ENCODE measurements at places on chromosomes 11 and 22.
A peak's percentile ranks its signal among the peaks of the same experiment; 100 is the strongest.

GRCh38 chr11:46378811-46379481 lies 2.5 kb upstream of the MDK start:
- H3K4me3 ChIP-seq, result no peak overlapping the region
- H3K27me3 ChIP-seq, result no peaks in the 10 kb centered on the region
- peaks cover 28% of the 10 kb centered on the region for H3K36me3 ChIP-seq
- no peak overlapping the region for H3K27ac ChIP-seq

DNA sequence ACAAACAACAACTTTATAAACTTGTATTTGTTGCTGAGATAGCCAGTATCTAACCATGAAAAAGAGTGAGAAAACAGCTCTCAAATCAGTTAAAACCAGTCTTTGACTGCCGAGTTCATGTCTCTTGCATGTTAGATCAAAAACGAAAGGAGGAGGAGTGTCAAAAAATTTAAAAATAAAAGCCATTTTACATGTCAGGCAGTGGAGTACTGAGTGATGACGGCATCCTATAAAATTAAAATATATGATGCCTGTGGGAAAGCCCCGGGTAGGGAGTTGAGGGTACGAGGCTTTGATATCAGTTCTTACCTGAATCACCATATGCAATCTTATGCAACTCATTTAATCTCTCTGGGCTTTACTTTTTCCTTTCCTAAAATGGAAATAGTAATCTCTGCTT lies 117.3 kb downstream of the ETS1 start:
- H3K36me3 ChIP-seq, result peaks cover 12% of the 10 kb centered on the region
- H3K27ac ChIP-seq, result no peak overlapping the region
- H3K4me3 ChIP-seq, result no peak overlapping the region
- no peak for DNase-seq

- H3K36me3 ChIP-seq, result no peaks in the 10 kb centered on the region
- DNase-seq, result no peak
- no peaks in the 10 kb centered on the region for H3K27me3 ChIP-seq
- no peak overlapping the region for H3K4me3 ChIP-seq
- H3K27ac ChIP-seq, result no peak overlapping the region
- H3K4me1 ChIP-seq, result no peaks in the 10 kb centered on the region
These were observed 2.5 kb upstream of the SEPTIN3 start for GRCh38 chr22:41966607-41967240.

- H3K36me3 ChIP-seq, result no peaks in the 10 kb centered on the region
- no peaks in the 10 kb centered on the region for H3K27me3 ChIP-seq
- H3K27ac ChIP-seq, result no peak overlapping the region
- H3K4me3 ChIP-seq, result no peak overlapping the region
- no peaks in the 10 kb centered on the region for H3K4me1 ChIP-seq
- no peak for DNase-seq
These were observed 236.8 kb downstream of the CASP12 start for GRCh38 chr11:104661471-104661870.

GRCh38 chr22:17830043-17830961 lies 56.0 kb upstream of the BID start:
- no peak for DNase-seq
- H3K27ac ChIP-seq, result peak overlapping the region; percentile 76
- H3K4me3 ChIP-seq, result no peak overlapping the region

GRCh38 chr11:100855466-100856067 lies 168.5 kb downstream of the ARHGAP42 start:
- H3K36me3 ChIP-seq, result no peaks in the 10 kb centered on the region
- no peaks in the 10 kb centered on the region for H3K4me1 ChIP-seq
- DNase-seq, result no peak
- no peak overlapping the region for H3K27ac ChIP-seq
- H3K27me3 ChIP-seq, result no peaks in the 10 kb centered on the region

DNA sequence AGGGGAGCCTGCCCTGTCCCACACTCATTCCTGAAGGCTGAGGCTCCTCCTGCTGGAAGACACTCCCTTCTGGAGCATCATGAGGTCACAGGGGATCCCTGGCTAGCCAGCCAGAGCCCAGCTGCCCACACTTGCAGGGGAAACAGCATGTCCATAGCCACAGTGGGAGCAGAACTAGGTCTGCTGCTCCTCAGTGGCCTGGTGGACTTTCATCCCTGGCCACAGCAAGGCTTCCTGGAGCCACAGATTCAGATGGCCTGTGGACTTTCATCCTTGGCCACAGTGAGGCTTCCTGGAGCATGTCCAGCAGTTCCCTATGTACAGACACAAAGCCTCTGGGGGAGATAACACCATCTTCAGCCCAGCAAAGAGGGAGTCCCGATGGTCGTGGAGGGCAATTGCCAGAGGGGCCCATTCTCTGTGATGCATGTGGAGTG lies 5.9 kb upstream of the APOL6 start:
- peaks cover 35% of the 10 kb centered on the region for H3K4me1 ChIP-seq
- DNase-seq, result no peak
- peak overlapping the region; percentile 21 for H3K27ac ChIP-seq
- H3K4me3 ChIP-seq, result no peak overlapping the region
- no peaks in the 10 kb centered on the region for H3K27me3 ChIP-seq

GRCh38 chr11:95084509-95084908 lies 5.1 kb upstream of the ENDOD1 start:
- H3K4me1 ChIP-seq, result peaks cover 9% of the 10 kb centered on the region
- DNase-seq, result no peak
- H3K27me3 ChIP-seq, result no peaks in the 10 kb centered on the region
- H3K27ac ChIP-seq, result no peak overlapping the region

- no peak overlapping the region for H3K4me3 ChIP-seq
- H3K27ac ChIP-seq, result peak overlapping the region; percentile 39
- H3K27me3 ChIP-seq, result no peaks in the 10 kb centered on the region
These were observed 34.2 kb downstream of the MRGPRD start for GRCh38 chr11:68946416-68947090.

GRCh38 chr11:111694851-111695250 lies 71.3 kb downstream of the PPP2R1B start:
- no peaks in the 10 kb centered on the region for H3K4me1 ChIP-seq
- H3K27me3 ChIP-seq, result no peaks in the 10 kb centered on the region
- H3K27ac ChIP-seq, result no peak overlapping the region
- no peak overlapping the region for H3K4me3 ChIP-seq
- DNase-seq, result no peak

DNA sequence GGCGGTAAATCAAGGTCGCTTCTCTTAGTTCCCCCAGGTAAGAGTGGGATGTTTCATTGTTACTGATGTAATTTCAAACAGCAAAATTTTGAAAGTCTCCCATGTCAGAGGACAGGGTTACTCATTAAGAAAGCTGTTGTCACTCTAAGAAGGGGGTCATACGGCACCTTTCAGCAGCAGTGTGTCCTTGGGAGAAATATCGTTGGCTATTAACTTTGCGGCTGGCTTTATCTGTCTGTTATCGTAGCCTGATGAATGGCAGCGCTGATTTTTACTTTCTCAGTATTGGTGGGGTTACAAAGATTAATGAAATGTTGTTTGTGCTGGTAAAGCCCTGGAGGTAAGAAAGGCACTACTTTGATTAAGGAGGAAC lies 27.5 kb upstream of the FBXO3 start:
- peaks cover 10% of the 10 kb centered on the region for H3K4me1 ChIP-seq
- H3K27me3 ChIP-seq, result peaks cover 5% of the 10 kb centered on the region
- no peaks in the 10 kb centered on the region for H3K36me3 ChIP-seq
- peak overlapping the region; percentile 19 for H3K4me3 ChIP-seq
- H3K27ac ChIP-seq, result no peak overlapping the region
- no peak for DNase-seq

DNA sequence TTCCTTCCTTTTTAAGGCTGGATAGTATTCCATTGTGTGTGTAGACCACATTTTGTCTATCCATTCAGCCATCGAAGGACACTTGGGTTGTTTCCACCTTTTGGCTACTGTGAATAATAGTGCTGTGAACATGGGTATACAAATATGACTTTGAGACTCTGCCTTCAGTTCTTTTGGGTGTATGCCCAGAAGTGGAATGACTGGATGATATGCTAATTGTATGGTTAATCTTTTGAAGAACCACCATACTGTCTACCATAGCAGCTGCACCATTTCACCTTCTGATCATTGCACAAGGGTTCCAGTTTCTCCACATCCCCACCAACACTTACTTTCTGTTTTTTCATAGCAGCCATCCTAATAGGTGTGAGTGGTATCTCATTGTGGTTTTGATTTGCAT lies 30.3 kb downstream of the SGSM1 start:
- no peaks in the 10 kb centered on the region for H3K27me3 ChIP-seq
- H3K4me3 ChIP-seq, result no peak overlapping the region
- H3K36me3 ChIP-seq, result no peaks in the 10 kb centered on the region
- no peak overlapping the region for H3K27ac ChIP-seq

DNA sequence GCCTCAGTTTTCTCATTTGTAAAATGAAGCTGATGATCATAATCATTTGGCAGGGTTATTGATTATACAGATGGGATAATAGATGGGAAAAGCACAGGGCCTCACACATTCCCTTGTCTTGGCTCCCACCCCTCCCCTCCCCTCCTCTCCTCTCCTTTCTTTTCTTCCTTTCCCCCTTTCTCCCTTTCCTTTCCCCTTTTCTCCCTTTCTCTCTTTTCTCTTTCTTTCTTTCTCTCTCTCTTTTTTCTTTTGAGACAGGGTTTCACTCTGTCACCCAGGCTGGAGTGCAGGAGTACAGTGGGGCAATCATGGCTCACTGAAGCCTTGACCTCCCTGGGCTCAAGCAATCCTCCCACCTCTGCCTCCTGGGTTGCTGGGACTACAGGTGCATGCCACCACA lies 161.0 kb upstream of the NARS2 start:
- peaks cover 4% of the 10 kb centered on the region for H3K4me1 ChIP-seq
- no peaks in the 10 kb centered on the region for H3K36me3 ChIP-seq
- DNase-seq, result no peak
- no peak overlapping the region for H3K27ac ChIP-seq

DNA sequence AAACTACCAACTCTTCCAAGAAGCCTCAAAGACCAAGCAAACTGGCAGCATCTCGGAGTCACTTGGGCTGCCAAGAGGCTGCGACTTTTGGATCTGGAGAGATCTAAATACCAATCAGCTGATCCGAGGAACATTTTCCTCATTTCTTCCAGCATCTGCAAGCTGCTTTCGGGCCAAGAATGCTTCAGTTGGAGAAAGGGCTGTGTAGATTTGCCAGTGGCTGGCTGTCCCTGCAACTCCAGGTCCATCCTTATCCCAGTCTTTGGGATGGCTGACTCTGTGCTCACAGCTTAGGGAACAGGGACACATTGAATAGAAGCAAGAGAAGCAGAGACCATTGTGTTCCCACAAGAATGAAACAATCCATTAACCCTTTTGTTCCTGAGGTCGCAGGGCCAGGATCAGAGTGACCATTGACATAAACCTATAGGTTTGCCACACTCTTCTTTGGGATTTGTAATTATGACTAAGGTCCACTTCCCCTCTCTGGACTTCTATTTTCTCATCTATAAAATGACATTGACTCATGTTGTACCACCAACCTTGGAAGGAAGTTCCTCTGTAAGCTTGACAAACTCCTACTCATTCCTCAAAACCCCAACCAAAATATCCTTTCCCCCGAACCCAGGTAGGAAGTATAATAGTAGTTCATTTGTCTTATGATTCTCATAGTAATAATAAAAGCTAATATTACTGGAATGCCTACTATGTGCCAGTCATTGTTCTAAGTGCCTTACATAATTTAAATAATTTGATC lies 340.8 kb downstream of the MN1 start:
- no peaks in the 10 kb centered on the region for H3K27me3 ChIP-seq
- no peak overlapping the region for H3K4me3 ChIP-seq
- no peak overlapping the region for H3K27ac ChIP-seq

DNA sequence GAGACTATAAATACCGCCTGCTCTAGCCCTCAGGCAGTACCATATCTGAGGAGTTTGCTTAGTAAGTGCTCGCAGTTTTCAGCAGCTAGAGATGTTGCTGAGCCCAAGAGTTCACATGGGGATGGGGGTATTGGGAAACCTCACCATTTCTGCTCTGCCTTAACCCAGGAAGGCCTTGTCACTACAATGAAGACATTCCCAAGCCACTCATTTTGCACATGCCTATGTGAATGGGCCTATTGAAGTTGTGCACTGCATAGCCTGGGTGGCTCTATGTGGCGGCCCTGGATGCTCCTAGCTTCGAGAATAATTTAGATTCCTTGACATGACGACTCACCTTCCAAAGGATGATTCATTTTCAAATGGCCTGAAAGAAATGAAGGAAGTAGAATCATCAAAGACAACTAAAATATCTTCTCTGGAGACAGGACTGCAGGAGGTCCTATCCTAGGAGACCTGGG lies 163.4 kb downstream of the ADAMTS15 start:
- H3K27me3 ChIP-seq, result no peaks in the 10 kb centered on the region
- H3K4me1 ChIP-seq, result peaks cover 33% of the 10 kb centered on the region
- H3K36me3 ChIP-seq, result no peaks in the 10 kb centered on the region
- DNase-seq, result peak; percentile 94
- no peak overlapping the region for H3K4me3 ChIP-seq

DNA sequence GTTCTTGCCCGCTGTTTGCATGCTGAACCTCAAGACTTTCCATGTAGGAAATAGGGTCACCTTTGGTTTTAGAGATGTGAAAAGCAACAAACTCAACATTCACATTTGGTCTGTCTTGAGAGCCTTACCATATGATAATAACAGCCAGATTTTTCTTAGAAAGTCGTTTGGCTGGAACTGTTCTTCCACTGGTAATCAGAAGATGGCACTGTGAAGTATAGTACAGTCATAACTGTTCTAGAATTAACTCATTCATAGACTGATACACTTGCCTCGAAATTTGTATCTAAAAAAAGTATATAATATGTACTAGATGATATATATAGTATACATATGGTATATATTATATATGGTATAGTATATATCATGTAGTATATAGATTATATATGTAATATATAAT lies 12.3 kb downstream of the LUZP2 start:
- no peaks in the 10 kb centered on the region for H3K4me1 ChIP-seq
- H3K27ac ChIP-seq, result no peak overlapping the region
- DNase-seq, result no peak
- no peaks in the 10 kb centered on the region for H3K27me3 ChIP-seq
- no peak overlapping the region for H3K4me3 ChIP-seq

- no peaks in the 10 kb centered on the region for H3K27me3 ChIP-seq
- peak overlapping the region; percentile 70 for H3K27ac ChIP-seq
- no peak overlapping the region for H3K4me3 ChIP-seq
- no peaks in the 10 kb centered on the region for H3K36me3 ChIP-seq
- DNase-seq, result no peak
- H3K4me1 ChIP-seq, result peaks cover 48% of the 10 kb centered on the region
These were observed 16.3 kb downstream of the DGKZ start for GRCh38 chr11:46363455-46364005.

GRCh38 chr11:130128626-130129025 lies 31.0 kb upstream of the ST14 start:
- no peak for DNase-seq
- peaks cover 44% of the 10 kb centered on the region for H3K36me3 ChIP-seq
- H3K4me3 ChIP-seq, result no peak overlapping the region
- no peak overlapping the region for H3K27ac ChIP-seq
- H3K4me1 ChIP-seq, result peaks cover 14% of the 10 kb centered on the region
- no peaks in the 10 kb centered on the region for H3K27me3 ChIP-seq

- H3K4me1 ChIP-seq, result peaks cover 17% of the 10 kb centered on the region
- no peaks in the 10 kb centered on the region for H3K27me3 ChIP-seq
- H3K36me3 ChIP-seq, result no peaks in the 10 kb centered on the region
- no peak overlapping the region for H3K4me3 ChIP-seq
- no peak for DNase-seq
These were observed 171.7 kb downstream of the DBX1 start for GRCh38 chr11:19988598-19988997.

GRCh38 chr11:16818284-16818683 lies 79.8 kb downstream of the C11orf58 start:
- no peak overlapping the region for H3K4me3 ChIP-seq
- H3K27me3 ChIP-seq, result no peaks in the 10 kb centered on the region
- peaks cover 9% of the 10 kb centered on the region for H3K4me1 ChIP-seq
- H3K36me3 ChIP-seq, result no peaks in the 10 kb centered on the region
- no peak overlapping the region for H3K27ac ChIP-seq
- DNase-seq, result no peak

- DNase-seq, result no peak
- H3K4me1 ChIP-seq, result peaks cover 21% of the 10 kb centered on the region
- H3K27ac ChIP-seq, result no peak overlapping the region
- no peaks in the 10 kb centered on the region for H3K36me3 ChIP-seq
- no peak overlapping the region for H3K4me3 ChIP-seq
These were observed 38.4 kb upstream of the HORMAD2 start for GRCh38 chr22:30041881-30042280.

All from vagina (tissue), 2 donors.